ENCODE measurements at places on chromosomes 16 and 17. TPM values are rescaled to one million over a fixed set of nuclear protein-coding genes. Genes with fewer than 3 reads are reported as not detected.

GRCh38 chr17:1180958-1181752 lies 1.4 kb upstream of the ABR start:
- DNase-seq: no peak

DNA sequence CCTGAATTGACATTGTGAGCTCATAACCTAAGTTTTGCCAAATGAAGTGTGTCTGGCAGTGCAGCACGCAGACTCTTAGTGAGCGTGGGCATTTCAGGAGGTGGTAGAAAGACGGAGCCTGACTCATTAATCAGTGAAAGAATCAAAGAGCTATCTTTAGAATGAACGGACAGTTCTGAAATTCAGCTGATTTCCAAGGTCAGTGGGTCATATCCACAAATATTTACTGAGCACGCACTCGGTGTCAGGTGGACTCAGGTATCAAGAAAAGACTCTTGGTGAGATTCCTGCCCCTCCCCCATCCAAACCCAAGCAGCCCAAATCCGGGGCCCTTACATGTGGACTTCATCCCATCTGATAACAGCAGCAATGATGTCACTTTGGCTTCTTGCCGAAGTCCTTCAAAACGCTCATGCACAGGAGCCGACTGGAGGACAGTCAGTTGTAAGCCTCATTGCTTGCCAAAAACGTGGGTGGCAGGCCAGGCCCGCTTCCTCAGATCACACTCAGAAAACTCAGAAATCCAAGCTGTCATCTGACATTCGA lies 185.8 kb downstream of the HS3ST3A1 start:
- peak; percentile 73 for DNase-seq

GRCh38 chr17:48444516-48445247 lies 14.7 kb upstream of the SKAP1 start:
- no peak for DNase-seq

GRCh38 chr16:88983771-88984687 lies 7.0 kb upstream of the CBFA2T3 start:
- no peak for DNase-seq

- no peak for DNase-seq
Measured at GRCh38 chr17:72193391-72194106, 72.7 kb downstream of the SOX9 start.

The SECTM1 gene
- total RNA-seq: 2.3 TPM

DNA sequence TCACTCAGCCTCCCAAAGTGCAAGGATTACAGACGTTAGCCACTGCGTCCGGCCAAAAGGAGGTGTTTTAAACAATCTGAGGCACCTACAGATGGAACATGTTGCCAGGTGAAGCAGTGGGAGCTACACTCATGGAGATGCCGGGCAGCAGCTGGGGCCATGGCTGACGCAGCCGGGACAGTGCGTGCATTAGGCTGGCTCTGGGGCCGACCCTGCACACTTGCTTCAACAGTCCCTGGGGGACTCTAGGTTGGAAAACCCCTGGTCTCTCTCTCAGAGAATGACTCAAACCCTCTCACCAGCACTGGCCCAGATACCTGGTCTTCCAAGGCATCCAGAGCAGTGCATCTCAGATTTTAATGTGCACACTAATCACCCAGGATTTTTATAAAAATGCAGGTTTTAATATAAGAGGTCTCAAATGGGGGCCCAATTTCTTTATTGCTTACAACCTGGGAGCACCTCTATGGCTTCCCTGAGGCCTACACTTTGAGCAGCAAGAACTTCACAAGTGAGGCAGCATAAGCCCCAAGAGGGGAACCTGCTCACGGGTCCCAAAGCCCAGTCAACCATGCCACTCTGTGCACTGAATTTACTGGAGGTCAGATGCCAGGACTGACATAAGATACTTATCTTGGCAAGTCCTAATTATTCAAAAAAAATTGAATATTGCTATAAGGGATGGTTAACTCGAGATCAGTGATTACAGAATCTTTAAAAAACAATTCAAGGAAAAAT lies 70.8 kb upstream of the TRAP1 start:
- no peak for DNase-seq

The CACNG5 gene
- total RNA-seq: not detected

The KRTAP4-4 gene
- total RNA-seq: not detected

The ABCC3 gene
- 1.1 TPM for total RNA-seq

DNA sequence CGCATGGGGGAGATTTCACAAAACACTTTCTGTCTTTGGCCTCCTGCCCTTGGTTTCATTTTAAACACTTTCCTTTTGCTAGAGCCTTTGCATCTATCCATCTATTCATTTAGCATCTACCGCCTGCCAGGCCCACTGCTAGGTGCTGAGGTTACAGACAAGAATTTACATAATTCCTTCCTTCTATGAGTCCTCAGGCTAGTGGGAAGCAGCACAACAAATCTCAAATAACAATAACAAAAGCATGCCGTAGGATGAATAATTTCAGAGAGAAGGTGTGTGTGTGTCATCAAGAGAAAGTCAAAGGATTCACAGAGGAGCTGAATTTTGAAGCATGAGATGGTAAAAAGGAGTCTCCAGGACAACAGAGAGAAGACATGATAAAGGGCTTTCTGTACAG lies 6.1 kb upstream of the SLC46A1 start:
- DNase-seq: no peak

DNA sequence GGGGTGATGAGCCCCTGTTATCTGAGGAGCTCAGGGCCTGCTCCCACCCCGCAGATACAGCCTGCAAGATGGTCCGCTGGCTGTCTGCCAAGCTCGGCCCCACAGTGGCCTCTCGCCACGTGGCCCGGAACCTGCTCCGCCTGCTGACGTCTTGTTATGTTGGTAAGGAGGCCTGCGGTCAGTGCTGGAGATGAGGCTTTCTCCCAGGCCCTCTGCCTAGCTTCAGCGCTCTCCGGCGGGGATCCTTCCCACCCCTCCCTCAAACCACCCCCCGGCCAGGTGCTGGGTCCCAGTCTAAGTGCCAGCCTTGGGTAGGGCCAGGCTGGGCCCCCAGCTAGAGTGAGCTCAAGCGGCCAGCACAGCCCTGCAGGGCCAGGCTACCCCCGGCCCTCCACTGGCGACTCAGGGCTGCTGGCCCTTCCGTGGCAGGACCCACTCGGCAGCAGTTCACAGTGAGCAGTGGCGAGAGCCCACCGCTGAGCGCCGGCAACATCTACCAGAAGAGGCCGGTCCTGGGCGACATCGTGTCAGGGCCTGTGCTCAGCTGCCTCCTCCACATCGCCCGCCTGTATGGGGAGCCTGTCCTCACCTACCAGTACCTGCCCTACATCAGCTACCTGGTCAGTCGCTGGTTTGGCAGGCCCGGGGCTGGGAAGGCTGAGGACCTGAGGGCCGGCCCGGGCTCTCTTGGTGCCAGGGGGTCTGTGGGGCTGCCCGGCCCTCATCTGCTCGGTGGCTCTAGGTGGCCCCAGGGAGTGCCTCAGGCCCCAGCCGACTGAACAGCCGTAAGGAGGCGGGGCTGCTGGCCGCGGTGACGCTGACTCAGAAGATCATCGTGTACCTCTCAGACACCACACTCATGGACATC lies 6.1 kb downstream of the WDR81 start:
- peak; percentile 85 for DNase-seq

DNA sequence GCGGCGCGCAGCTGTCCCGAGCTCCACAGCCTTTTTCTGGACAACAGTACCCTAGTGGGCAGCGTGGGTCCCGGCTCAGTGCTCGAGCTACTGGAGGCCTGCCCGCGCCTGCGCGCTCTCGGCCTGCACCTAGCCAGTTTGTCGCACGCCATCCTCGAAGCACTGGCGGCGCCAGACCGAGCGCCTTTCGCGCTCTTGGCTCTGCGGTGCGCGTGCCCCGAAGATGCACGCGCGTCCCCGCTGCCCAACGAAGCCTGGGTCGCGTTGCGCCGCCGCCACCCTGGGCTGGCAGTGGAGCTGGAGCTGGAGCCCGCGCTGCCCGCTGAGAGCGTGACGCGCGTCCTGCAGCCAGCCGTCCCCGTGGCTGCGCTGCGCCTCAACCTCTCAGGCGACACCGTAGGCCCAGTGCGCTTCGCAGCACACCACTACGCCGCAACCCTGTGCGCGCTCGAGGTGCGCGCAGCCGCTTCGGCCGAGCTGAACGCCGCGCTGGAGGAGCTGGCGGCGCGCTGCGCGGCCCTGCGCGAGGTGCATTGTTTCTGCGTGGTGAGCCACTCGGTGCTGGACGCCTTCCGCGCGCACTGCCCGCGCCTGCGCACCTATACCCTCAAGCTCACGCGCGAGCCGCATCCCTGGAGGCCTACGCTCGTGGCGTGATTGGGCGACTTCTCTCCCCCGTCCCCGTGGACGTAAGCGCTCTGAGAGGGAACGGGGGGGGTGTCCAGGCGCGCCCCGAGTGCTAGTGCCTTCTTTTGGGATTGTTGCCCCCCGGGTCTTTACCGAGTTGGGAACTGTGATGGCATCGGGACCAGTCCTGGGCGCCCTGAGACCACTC lies 1.2 kb upstream of the HSF4 start:
- peak; percentile 78 for DNase-seq

GRCh38 chr16:64469906-64470702 lies 651.8 kb downstream of the CDH11 start:
- DNase-seq: peak; percentile 48

The PRR35 gene
- total RNA-seq: not detected

The KRT33B gene
- total RNA-seq: not detected

The HBQ1 gene
- total RNA-seq: not detected

- no peak for DNase-seq
Measured at GRCh38 chr17:55794725-55795482, 44.1 kb downstream of the PCTP start.

DNA sequence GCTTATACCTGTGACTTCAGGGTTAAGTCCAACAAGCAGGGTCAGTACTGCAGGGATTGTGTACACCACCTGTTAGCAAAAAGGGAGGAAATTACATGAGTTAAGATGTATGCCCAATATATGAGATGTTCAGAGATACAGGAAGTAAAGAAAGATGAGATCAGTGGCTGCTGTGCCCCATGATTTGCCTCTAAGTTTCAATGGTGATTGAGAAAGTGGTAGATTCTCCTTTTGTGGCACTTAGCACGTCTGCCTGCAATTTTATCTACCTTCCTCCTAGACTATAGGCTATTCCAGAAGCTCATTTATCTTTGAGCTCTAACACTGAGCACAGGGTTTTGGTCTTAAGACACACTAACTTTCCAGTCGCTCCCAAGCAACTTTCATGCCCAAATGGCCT lies 3.6 kb downstream of the TMEM220 start:
- DNase-seq: no peak

- DNase-seq: no peak
Measured at GRCh38 chr16:78096386-78096785, 3.1 kb upstream of the WWOX start.

DNA sequence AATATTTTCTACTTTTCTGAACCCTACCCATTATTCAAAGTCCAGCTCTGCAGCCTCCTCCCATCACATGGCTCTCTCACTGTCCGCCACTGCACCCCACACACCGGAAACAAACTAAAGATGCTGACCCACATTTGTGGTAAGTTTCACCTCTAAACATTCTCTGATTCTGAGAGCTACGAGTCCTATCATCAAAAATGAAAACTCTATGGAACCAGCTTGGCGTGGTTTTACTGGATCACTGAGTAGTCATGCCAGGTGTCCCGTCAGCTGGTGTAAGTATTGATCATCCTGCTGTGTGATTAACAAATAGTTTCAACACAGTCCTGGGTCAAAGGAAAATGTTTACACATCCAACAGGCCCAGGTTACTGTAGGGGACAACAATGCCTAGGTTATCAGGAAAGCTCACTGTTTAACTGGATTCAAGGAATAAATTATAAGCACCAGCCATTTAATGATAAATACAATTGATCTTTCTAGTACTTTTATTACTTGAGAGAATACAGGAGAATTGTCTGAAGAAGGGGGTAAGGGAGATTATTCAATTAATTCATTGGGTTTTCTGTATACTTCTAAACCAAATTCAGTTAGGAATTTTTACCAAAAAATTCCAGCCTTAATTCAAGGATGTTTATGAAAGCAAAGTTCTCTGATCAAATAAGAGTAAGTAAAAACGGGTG lies 33.9 kb downstream of the CYTH1 start:
- DNase-seq: no peak

GRCh38 chr16:88929091-88929445 lies 47.9 kb downstream of the CBFA2T3 start:
- no peak for DNase-seq

- no peak for DNase-seq
Measured at GRCh38 chr16:972316-973002, 1.7 kb upstream of the LMF1 start.

The EVPL gene
- not detected for total RNA-seq

GRCh38 chr16:68079626-68080344 lies 5.4 kb upstream of the NFATC3 start:
- peak; percentile 89 for DNase-seq

DNA sequence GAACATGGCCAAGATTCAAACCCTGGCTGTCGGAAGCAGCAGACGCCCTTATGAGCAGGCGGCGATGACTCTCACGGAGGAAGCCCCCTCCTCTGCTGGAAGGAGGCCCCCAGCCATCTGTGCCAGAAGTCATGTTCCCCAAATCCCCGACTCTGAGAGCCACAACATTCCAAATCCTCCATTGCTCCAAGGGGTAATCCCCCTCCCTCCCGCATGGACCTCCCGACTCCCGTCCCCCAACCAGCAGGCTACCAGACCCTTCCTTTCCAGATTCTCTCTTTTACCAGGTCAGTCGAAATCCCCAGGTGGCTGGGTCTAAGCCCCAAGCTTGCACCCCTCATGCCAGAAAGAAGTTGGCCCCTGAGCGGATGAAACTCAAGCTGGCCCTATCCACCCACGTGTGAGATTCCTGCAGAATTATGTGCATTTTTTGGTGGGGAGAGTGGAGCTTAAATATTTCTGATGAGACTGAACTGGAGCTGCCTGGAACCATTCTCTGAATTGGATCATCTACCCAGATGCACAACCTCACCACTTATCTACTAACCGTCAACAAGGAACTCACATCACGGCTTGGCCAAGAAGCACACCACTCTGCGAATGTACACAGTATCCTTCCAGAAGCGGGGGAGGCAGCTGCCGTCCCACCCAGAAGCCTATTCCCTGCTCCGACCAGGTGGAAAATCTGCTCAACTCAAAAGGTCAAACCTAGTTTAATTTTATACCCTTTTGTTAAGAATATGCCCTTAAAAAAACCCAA lies 283.5 kb downstream of the C16orf95 start:
- peak; percentile 68 for DNase-seq

The NPIPA3 gene
- 2.2 TPM for total RNA-seq

The PRSS21 gene
- not detected for total RNA-seq

- DNase-seq: no peak
Measured at GRCh38 chr17:6603744-6604325, 36.7 kb downstream of the KIAA0753 start.

- no peak for DNase-seq
Measured at GRCh38 chr16:57354311-57354710, 4.3 kb upstream of the CCL22 start.

The MLX gene
- 57.9 TPM for total RNA-seq

The OR3A3 gene
- total RNA-seq: not detected

DNA sequence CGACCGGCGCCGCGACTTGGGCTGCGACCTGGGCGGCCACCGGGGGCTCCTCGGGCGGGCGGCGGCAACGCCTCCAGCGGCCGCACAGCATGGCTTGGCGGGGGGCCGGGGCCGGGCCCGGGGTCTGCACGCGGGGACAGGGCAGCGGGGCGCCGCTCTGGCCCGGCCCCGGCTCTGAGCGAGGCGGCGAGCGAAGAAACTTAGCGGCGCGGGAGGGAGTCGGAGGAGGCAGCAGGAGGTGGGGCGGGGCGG lies at the start of gene PLCD3:
TSS of gene PLCD3 (minus strand) at position 196 of the 252 bp plus-strand sequence. CDS start at position 91, 105 bp downstream.
- no peak for DNase-seq
